Urinary bladder (tissue), 4 donors: ENCODE measurements at places on chromosomes 4 and X. TPM values are rescaled to one million over a fixed set of nuclear protein-coding genes. Genes with fewer than 3 reads are reported as not detected.

The PARM1 gene
- total RNA-seq = 139 TPM

The RAI2 gene
- total RNA-seq = 4.7 TPM

The PNMA5 gene
- total RNA-seq = not detected

The UGT2B15 gene
- 0.26 TPM for total RNA-seq

The GAGE13 gene
- total RNA-seq = not detected

The LDOC1 gene
- 6.4 TPM for total RNA-seq

The LIMCH1 gene
- total RNA-seq = 93.5 TPM

The F11 gene
- not detected for total RNA-seq

The NRK gene
- total RNA-seq = 118 TPM

The SHOX gene
- not detected for total RNA-seq

The NLGN4X gene
- total RNA-seq = 15.7 TPM

The CXCL1 gene
- total RNA-seq = 0.42 TPM
